NCI-H2029 (cell line): ENCODE measurements at places on chromosomes 13 and 19.

DNA sequence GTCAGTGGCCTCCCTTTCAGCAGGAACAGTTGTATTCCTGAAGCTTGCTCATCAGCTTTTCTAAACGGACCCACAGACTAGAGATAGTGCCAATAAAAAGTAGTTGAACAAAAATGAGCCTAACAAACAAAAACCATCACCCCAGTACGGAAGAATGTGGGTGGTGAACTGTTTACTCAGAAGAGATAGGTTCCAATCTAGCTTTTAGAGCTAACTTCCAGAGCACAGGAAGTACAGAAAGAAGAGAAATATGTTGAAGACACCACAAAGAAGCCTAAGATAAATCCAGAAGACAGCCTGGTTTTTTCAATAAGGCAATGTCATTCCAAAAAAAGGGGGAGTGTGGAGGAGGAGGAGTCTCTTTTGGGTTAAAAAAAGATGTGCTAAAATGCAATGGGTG is 2.8 kb upstream of the LMO7 start:
- no peak for DNase-seq

DNA sequence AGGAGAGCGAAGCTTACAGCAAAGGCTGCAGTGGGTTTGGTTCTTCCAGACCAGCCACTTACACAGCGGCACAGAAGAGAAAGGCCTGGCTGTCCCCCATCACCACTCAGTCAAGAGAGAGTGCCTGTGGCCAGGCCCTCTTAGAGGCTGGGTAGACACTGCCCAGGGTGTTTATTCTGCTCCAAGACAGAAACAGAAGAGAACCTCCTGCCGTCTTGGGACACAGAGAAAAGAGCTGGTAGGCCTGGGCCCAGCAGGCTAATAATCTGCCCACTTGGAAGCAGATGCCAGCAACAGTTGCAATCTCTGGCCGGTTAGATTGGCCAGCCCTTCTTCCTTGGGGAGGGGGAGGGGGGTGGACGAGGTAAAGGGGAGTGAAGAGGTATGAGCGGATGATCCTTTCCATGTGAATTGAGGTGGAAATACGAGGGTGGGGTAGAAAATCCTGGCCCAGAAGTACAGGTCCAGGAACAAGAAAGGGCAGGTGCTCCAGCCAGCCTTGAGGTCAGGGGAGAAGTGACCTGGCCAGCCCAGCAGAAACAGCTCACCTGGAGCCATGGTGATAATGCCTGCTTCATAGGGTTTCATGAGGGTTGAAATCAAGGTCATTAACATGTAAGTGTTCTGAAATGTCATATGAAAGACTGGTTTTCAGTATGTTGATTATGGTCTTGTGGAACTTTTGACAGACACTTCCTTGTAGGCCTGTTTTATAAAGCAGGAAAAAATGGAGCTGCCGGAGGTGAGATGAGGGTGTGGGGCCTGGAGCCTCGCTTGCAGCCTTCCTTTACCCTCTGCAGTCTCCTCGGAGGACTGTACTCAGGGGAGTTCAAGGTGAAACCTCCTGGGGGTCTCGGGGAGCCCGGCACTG is 116.9 kb downstream of the SIPA1L3 start:
- no peak for DNase-seq

GRCh38 chr19:55248166-55248675 is 10.6 kb downstream of the PPP6R1 start:
- no peak for DNase-seq

DNA sequence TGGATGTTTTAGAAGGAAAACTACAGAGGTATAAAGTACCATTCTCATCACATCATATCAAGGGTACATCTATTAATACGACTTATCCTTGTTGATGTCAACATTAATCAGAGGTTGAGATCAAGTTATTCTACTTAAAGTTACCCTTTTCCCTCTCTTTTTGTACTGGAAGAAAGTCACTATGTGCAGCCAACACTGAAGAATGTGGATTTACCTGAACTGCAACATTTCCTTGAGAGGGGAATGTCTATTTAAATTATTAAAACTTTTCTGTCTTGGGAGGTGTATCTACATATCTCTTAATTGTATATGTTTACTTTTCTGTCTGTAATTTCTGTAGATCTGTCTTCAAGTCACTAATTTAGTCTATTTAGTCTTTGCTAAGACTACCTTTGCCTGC is 2.5 kb upstream of the FBXL3 start:
- DNase-seq = no peak

DNA sequence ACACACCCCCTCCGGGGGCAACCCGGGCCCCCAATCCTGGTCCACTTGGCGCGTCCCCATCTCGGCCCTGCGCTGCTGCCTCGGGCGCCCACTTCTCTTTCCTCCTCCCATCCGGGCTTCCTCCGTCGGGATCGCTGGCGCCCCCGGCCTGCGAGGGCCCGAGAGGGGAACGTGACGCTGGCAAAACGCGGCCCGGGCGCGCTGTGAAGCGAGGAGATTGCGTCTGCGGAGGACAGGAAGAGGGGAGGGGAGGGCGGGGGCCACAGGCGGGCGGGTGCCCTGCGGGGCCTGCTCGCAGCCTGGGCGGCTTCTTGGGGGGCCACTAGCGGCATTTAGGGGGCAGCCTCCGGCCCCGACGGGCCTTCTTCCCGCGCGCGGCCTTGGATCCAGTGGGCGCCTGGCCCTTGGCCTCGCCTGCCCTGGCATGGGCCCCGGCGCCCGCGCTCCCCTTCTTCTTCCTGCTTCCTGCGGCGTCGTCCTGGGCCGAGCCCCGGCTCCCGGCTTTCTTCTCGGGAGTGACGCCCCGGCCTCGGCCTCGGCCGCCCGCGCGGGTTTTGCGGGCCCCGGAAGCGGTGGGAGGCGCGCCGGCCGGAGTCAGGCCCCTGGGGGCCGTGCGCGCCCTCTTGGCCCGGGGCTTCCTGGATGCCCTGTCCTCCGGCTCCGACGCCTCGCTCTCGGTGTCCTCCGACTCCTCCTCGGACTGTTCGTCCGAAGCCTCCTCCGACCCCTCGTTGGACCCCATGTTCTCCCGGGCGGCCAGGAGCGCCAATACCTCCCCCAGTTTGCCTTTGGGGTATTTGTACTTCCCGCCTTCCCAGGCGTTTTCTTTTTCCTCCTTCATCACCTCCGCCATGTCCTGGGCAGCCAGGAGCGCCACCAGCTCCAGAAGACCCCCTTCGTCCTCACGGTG is 2.2 kb downstream of the PNMA8B start:
- no peak for DNase-seq
